WTC11 (cell line): ENCODE measurements at places on chromosomes 11 and 22. TPM values are rescaled to one million over a fixed set of nuclear protein-coding genes. Genes with fewer than 3 reads are reported as not detected.

The KDM4D gene
- 1.9 to 2.4 TPM (median 2.1 TPM) in 3 replicates for total RNA-seq

The OR5P2 gene
- not detected in 3 replicates for total RNA-seq

GRCh38 chr11:61890529-61891330 is 615 bp downstream of the FADS3 start:
- H3K27ac ChIP-seq = no peak overlapping the region
- DNase-seq = no peak
- H3K36me3 ChIP-seq = no peaks in the 10 kb centered on the region; the same call in 1 of the 2 replicates
- H3K4me3 ChIP-seq = peak overlapping the region; percentile 69

The MUC2 gene
- total RNA-seq = 0.07 to 0.60 TPM (median 0.22 TPM) in 3 replicates

DNA sequence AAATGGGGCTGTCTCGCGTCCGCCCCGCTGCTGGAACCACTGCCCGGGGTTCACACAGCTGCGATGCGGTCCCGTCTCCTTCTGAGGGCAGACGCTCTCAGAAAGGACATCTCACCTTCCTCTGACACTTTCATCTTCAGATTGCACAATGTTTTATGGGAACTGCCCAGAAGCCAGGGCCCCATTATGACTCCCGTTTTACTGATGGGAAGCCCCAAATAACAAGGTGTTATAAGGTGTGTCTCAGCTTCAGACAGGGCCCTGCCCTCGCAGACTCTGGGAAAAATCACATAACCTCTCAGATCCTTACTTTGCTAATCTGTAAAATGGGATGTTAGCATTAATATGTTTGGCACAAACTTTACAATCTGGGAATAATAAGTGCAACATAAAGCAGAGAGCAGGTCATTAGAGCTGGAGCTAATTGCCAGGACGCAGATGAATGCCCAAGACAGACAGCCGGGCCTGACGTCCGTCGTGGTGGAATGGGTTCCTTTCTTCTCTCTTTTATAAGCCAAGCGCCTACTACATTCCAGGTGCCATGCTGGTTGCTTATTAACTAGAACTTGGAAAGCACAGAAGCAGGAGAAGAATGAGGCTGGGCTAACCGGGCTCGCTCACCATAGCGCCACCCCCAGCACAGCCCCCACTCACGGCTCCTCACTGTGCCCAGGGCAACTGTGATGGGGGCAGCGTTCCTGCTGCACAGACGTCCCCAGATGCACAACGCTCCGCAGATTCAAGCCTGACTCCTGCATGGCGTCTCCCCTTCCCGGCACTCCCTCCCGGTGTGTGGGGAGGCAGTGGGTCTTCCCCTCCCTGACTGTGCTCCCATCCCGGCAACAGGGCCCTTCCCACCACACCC is 43.8 kb downstream of the TRMU start:
- peaks cover 18% of the 10 kb centered on the region for H3K36me3 ChIP-seq
- H3K27ac ChIP-seq = peak overlapping the region; percentile 90
- peaks cover 34% of the 10 kb centered on the region for H3K4me1 ChIP-seq
- no peak for DNase-seq
- no peaks in the 10 kb centered on the region for H3K27me3 ChIP-seq
- H3K4me3 ChIP-seq = no peak overlapping the region

DNA sequence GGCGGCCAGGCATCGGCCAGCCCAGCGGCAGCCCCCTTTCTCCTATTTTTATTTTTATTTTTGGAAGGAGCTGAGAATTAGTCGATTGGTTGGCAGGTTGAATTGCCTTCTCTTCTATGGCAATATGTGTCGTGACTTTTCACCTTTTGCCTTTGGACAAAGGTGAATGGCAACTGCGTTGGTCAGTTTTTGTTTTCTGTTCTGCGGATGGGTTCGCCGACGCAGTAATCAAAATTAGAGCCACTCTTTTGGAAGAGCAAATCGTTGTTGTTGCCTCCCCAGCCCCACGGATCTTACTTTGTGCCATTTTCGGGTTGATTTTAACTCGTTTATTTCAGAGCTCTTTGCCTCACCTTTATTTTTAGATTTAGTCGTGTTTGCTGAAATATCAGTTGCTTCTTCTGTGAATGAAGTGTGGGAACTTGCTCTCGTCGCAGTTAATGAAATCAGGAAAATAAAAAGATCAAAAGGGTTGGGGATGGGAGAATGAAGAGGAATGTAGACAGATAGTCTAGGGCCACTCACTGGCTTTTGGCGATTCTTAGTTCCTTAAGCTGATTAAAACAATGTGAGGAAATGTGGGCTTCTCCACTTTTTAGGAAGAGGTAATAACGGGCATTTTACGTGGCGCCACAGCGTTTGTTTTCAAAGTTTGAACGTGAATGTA is 1.6 kb downstream of the CECR2 start:
- no peak for DNase-seq
- peak overlapping the region; percentile 85 for H3K27ac ChIP-seq
- peaks cover 63% of the 10 kb centered on the region for H3K4me1 ChIP-seq
- H3K4me3 ChIP-seq = peak overlapping the region; percentile 84
